ENCODE measurements at places on chromosomes 7 and 10. TPM values are rescaled to one million over a fixed set of nuclear protein-coding genes. Genes with fewer than 3 reads are reported as not detected.
A peak's percentile ranks its signal among the peaks of the same experiment; 100 is the strongest.

The RPEL1 gene
- not detected for total RNA-seq

The DNAAF5 gene
- 52.3 TPM for total RNA-seq

The ZNF722 gene
- not detected for total RNA-seq

The ST8SIA6 gene
- 0.33 TPM for total RNA-seq

The ARHGAP22 gene
- total RNA-seq: 0.08 TPM

The HMX3 gene
- not detected for total RNA-seq

The SPOCK2 gene
- 85.7 TPM for total RNA-seq

The GPR15LG gene
- not detected for total RNA-seq

DNA sequence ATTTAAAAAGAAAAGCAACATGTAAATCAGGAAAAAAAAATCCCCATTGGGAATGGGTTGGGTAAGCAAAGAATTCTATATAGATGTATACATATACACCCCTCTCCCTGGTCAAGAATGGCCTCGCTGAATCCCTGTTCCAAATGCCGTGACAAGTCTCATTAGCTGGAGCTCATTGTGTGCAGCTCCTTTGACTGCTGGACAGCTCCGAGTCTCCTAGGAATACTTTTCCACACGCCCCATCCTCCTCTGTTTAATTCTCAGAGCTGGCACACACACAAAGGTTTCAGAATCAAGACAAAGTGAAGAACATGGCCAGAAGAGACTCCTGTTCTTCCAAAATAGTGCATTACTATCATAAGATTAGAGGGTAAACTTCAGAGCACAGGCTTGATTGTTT is 130.9 kb upstream of the MKLN1 start:
- no peak for DNase-seq

DNA sequence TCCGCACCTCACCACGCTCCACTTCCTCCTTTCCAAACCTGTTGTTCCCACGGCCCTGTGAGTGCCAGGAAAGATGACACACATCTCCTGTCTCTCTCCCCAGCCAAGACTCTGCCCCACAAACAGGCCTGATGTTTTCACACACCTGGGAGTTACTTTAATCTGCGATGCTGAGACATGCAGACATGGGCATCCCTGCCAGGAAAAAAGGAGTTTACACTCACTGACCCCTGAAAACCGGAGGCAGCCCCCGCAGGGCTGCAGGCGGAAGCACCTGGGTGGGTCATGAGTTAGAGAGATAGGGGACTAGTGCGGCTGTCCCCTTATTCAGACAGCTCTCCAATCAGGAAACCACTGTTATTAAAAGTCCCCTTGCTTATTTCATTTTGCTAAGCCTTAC is 106.4 kb upstream of the CARD11 start:
- no peak for DNase-seq

- no peak for DNase-seq
These were observed 123.0 kb upstream of the TNRC18 start for GRCh38 chr7:5546626-5547025.

DNA sequence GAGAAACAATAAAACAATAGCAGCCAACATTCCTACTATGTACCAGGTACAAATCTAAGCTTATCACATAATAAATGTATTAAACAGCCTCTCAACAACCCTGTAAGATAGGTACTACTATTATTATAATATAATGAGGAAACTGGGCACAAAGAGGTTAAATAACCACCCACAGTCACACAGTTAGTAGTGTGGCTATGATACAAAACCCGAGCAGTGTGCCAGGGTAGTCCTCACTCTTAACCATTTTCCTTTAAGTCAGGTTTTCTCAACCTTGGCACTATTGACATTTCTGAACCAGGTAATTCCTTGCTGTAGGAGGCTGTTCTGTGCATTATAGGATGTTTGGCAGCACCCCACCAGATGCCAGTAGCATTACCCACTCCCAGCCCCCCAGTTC is 48.8 kb downstream of the DNAJC1 start:
- DNase-seq: no peak

DNA sequence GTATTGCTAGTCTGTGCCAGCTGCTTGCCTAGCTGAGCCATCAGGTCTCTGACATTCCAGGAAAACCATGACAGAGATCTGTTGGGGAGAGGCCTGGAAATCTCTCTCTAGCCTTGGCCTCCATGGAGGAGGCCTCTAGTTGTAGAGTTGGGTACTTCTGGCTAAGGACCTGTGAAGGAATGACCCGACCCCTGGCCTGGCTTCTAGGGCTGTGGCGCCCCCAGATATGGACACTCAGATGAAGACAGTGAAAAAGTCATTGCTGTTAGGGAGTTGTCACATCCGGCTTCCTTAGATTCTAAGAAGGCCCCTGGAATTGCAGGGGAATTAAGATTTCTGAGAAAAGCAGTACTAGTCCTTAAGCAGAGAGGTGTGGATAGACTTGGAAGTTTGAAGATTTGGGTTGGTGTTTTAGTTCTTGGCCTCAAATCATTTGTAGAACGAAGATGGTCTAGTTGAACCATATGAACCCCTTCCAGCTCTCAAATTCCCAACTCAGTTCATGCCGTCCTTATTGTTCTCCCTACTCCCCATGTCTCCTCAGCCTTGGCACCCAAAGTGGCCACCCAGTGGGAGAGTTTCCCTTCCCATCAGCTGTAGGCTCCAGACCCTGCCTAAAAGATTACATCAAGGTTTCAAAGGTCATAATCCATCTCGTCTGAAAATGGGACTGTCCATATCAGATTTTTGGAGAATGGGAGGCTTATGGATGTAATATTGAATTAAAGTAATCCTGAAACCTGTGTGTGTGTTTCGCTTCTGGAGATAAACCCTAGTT is 7.0 kb downstream of the HHEX start:
- DNase-seq: no peak

DNA sequence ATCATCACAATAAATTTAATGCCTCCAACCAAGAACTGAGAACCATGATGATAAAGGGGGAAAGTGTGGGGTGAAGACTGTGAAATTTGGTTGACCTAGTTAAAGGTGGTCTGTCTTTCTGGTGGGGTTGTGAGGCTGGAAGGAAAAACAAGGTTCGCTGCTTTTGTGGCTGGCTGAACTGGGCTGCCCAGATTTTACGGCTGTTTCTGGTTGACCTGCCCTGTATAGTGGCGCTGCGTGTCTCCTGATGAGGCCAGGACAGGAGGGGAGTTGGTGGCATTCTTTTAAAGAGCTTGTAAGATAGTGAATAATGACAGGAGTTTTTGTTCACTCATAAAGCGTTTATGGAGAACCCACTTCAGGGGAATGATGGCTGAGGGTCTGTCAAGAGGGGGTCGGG is 101.8 kb downstream of the CYP26A1 start:
- DNase-seq: no peak

- DNase-seq: no peak
These were observed 69.4 kb downstream of the NOC3L start for GRCh38 chr10:94293354-94293753.

GRCh38 chr7:79529214-79529880 is 75.9 kb upstream of the MAGI2 start:
- no peak for DNase-seq

- no peak for DNase-seq
These were observed 65.3 kb upstream of the SMNDC1 start for GRCh38 chr10:110370006-110370405.

DNA sequence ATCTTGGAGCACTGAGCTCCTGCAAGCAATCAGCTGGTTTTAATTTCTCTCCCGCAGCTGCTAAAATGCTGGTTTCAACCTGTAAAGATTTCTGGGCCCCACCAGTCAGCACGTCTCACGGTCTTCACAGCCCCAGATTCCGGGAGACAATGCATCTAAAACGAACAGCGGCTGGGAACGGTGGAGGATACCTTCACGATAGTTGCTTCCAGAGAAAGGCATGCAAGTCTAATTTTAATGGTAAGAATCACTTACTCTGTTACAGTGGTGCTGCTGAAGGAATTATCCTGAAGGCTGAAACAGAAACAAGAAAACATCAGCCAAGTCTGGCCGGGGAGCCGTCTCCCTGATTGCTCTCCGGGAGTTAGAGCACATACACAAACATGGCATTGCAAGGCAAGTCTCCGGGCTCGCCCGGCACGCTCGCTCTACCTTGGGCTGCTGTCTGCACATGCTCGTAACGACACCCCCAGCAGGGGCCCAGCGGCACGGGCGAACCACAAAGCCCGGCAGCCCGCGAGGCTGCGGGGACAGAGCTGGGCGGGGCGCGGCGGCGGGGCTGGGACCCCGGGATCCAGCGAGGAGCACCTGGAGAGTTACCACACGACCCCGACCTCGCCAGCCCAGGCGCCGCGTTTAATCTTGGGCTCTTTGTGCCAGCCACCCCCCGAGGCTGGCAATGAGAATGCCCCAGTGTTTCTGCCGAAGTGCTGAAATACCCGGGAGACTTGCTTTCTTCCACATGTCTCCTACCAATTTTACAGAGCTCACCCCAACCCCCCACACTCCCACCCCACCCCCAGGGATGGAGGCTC is at the start of gene FAM13C:
Gene FAM13C, minus strand, starts transcription at position 406 of the 815 bp plus-strand sequence. Its CDS starts 89 bp downstream, at position 317.
- DNase-seq: no peak

- no peak for DNase-seq
These were observed 67.1 kb downstream of the MTURN start for GRCh38 chr7:30201921-30202320.

DNA sequence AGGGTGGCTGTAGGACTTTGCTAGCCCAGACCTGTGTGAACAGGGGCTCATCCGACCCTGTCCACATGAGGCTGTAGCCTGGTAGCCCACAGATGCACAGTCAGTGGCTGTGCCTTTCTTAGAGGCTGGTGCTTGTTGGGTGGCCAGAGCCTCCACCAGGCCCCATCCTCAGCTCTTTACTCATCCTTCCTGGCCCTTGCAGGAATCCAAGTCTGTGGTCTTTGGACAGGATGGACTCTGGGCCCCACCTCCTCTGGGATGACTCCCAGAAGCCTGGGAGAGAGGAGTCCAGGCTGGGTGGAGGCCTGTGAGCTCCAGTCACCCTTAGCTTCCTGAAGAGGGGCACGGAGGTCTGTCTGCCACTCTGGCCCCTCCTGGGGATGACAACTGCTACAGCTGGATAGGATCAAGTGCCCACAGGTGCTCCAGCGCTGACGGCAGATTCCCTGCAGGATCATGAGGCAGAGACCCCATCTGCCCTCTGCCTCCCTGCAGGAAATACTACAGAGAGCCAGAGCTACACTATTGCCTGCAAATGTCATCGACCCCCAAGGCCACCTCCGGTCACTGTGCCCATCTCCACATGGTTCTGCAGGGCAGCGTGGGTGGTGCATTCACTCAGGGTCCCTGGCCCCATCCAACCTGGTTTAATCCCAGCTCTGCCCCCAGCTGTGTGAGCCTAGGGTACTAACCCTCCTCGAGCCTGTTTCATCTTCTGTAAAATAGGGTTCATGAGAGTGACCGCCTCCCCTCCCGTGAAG is 114.5 kb downstream of the PTPN20 start:
- DNase-seq: no peak

DNA sequence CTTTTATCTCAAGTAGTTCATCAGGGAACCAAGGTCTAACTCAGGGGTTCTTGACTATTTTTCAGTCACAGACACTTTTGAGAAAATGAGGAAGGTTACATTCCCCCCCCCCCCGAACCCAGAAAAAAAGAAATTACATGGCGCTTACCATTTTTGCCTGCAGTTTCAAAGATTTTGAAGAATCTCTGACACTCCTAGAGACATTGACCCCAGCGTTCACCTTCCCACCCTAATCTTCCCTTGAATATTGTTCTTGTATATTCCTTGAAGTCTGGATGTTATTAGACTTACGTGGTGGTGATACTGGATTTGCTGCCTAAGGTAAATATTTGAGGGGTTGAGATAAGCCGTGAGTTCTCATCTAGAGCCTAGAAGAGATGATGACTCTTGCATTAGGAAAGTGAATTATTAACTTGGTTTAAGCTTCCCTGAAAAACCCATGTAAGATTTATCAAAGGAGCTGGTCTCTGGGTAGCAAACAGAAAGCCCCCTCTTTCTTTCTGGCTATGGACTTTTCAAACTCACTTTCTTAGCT is 245.7 kb upstream of the FOXK1 start:
- no peak for DNase-seq

- no peak for DNase-seq
These were observed 267.1 kb upstream of the FZD8 start for GRCh38 chr10:35909121-35909720.

DNA sequence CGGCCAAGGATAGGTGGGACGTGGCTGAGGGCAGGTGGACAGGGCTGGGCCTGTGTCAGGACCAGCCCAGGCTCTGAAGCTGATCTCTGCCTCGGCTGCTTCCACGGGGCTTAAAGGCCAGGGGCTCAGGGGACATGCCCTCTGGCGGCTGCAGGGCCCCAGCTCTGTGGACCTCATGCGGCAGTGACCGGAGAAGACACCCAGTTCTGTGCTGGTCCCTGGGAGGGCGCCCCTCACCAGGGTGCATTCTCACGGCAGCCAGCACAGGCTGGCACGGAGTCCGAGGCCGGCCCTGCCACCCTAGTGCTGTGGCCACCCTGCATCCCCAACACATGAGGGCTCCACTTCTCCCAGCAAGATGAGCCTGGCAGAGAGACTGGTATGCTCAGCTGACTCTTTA is 30.3 kb downstream of the YKT6 start:
- no peak for DNase-seq

- no peak for DNase-seq
These were observed 5.0 kb upstream of the CALML5 start for GRCh38 chr10:5504146-5505072.

GRCh38 chr10:3987143-3987974 is 202.3 kb upstream of the KLF6 start:
- no peak for DNase-seq

GRCh38 chr7:77542409-77542808 is 5.3 kb downstream of the PTPN12 start:
- DNase-seq: no peak

DNA sequence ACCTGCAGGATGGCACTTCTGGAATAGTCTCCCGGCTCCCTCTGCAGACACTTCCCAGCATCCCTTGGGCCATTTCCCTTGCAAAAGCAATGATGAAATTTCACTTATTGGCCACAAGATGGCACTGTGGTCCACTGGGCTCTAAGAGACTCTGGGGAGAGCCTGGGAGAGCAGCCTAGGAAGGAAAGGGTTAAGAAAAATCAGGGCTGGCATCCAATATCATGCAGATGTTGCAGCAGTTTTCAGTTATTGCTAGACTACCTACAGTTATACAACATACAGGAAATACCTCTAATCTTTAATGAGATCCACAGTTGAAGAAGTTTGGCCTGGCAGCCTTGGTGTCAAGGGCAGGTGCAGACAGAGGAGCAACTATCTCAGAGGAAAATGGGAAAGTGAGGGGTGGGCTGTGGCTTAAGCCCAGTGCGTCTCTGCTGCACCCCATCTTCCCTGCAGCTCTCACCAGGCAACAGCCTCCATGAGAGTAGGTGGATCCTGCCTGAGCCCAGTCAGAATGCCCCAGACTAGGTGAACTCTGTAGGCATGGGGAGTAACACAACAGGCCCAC is 100.2 kb upstream of the PRSS58 start:
- no peak for DNase-seq

- DNase-seq: no peak
These were observed 398.6 kb downstream of the ACTR3B start for GRCh38 chr7:153158149-153158548.

- no peak for DNase-seq
These were observed 55.5 kb upstream of the ATP6V0A4 start for GRCh38 chr7:138853448-138853847.

DNA sequence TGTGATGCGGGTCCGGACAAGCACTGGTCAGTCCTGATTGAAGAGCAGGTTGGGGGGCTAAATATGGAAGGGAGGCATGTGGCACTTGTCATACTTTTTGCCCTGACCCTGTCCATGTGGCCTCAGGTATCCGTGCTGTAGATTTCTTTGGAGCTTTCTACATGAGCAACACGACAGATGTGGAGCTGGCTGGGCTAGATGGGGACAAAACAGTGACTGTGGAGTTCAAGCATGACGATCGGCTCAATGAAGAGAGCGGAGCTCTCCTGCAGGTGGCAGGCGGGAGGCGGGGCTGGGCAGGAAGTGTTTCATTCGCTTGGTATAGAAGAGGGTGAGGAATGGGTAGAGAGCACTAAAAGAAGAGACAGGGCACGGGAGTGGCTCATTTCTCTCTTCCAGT is 13.0 kb upstream of the CHCHD1 start:
- DNase-seq: peak; percentile 64

Measured in activated T-cell treated with anti-CD3 and anti-CD28 coated beads, Interleukin-2, amount 50 U/mL, for 4 hours (primary cell).